ENCODE measurements at places on chromosomes 7 and 10.

GRCh38 chr10:51206500-51206899 lies 132.2 kb downstream of the PRKG1 start:
- no peak for DNase-seq

GRCh38 chr7:64618785-64619456 lies 47.0 kb upstream of the ZNF107 start:
- DNase-seq = no peak

DNA sequence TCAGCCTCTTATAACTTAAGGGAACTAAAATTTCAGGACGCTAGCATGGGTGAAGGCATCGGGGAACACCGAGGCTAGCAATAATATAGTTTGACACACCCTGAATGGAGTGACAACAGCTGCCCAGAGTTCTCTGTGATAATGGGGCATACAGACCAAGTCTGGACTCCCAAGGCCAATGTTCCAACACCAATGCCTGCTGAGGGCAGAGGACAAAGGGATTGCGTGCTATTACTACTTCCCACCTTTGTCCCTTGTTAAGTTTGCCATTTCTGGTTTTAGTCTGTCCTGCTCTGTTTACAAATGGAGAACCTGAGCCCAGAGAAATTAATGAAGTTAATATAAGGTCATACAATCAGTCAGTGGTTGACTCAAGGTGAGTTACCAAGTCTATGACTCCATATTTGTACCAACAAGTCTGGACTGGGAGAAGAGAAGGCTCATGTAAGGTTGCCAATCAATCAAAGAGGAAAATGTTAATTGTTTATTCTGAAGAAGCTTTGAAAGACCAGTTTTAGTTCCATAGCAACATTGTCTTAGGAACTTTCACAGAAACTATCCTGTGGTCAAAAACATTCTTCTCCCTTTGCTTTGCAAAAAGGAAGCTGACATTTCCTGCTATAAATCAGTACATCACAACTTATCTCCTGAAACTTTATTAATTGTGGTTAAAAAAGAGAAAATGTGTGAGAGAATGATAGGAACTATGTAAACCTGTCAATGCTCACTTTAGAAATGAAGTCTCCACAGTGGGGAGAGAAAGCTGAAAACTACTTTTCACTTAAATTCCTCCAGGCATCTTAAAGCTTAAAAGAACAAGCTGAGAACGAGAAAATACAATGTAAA lies 74.5 kb downstream of the CCDC6 start:
- DNase-seq = no peak

- DNase-seq = no peak
These were observed 70.5 kb downstream of the ZNF22 start for GRCh38 chr10:45071043-45071813.

- no peak for DNase-seq
These were observed 648.1 kb upstream of the FOXK1 start for GRCh38 chr7:4033996-4034395.

- DNase-seq = no peak
These were observed 95.1 kb downstream of the NPY start for GRCh38 chr7:24378871-24379616.

DNA sequence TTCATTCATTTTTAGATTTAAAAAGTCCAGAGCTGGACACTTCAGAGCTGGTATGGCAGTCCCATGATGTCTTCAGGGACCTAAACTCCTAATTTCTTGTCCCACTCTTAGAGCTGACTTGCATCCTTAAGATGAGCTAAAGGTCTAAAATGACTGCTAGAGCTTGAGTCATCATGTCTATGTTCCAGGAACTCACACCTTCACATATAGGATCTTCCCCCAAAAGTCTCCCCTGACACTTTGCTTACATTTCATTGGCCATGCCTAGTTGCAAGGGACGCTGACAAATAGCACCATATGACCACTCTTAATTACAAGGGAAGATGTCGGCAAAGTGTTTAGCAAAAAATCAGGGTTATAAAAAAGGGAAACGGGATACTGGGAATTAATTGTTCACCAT lies 10.4 kb upstream of the AOAH start:
- DNase-seq = no peak

DNA sequence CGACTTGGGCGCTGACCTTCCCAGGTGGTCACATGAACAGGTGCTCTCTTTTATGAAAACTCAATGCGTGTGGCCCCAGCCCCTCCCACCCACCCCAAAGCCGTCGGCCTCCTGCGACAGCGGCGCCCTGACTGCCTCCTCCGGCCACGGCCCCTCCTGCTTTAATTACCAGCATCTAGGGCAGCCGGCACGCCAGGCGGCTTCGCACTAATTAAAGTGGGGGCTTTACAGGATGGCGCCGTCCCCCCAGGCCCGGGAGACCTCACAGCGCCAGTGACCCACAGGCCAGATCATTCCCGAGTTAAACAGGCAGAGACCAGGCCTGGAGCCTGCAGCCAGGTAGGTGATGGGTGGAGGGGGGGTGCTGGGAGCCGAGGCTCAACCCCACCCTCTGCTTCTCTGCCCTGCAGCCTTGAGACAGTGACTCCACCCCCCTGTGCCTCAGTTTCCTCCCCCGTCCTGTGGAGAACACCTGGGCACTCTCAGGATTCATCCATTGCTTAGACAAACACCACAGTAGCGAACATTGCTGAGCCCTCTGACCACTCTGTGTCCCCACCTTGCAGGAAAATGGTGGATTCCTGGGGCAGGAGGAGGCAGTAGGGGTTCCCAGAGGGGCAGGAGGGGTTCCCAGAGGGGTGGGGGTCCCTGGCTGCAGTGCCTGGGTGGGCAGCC lies 100.8 kb downstream of the MICALL2 start:
- DNase-seq = no peak

GRCh38 chr7:45174328-45174610 lies 16.7 kb downstream of the RAMP3 start:
- no peak for DNase-seq

- no peak for DNase-seq
These were observed 141.9 kb downstream of the GRM3 start for GRCh38 chr7:86785641-86786040.

DNA sequence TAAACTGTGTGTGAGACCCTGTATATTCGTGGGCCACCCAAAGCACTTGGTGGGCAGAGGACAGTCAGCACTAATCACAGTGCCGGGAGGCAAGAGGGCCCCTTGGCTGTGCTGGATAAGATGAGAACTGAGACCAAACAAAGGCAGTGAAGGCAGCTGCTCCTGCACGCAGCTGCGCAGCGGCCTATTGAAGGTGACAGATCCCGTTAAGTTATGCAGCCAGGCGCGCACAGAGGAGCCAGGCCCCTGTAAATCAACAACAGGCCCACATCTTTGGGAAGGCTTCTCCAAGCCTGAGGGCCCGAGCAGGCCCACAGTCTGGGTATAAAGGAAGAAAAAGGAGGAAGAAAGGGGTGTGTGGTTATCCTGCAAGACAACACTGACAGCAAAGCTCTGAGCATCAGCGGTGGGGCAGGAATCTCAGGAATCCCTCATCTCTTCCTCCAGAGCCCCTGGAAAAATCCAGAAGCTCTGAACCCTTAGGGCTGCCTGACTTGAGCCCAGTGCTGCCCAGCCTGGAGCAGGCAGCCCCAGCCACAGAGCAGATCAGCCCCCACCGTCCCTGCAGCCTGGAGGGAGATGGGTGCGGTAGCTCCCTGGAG lies 154.2 kb downstream of the ARHGAP12 start:
- DNase-seq = no peak

- DNase-seq = no peak
These were observed 9.6 kb downstream of the DUSP5 start for GRCh38 chr10:110507346-110507745.

DNA sequence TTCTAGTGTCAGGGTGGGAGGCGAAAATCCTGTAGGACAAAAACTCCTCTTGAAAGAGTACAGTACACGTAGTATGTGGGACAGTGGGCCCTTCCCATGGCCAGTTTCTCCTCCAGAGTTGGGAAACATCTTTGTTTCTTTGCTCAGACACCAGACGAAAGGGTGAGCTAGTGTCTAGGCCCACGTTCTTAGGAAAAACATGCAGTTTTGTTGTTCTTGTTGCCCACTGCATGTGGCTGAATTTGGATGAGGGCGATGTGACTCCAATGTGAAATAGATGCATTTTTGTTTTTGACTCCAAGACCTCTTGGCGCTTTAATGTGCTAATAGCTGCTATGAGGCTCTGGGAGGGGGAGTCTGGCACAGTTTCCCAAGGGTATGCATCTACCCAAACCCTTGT lies 100.8 kb downstream of the ATXN7L1 start:
- no peak for DNase-seq

DNA sequence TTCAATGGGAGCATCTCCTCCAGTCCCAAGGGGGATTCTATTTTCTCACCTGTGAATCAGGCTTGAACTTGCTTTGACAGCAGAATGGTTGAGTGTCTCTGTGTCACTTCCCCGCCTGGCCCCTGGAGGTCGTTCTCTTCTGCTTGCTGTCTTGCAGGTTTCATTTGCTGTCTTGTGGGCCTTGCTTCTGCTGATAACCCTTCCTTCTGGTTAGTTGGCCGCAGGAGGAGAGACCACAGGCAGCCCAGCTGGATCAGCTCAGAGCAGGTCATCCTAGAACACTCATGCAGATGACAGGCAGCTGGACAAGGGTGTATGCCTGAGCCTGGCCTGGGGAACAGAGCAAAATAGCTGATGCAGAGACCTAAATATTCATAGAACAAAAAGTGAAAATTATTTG lies 344.2 kb upstream of the ADARB2 start:
- DNase-seq = no peak

GRCh38 chr10:73877533-73878160 lies 3.3 kb upstream of the CAMK2G start:
- DNase-seq = no peak

GRCh38 chr7:25726170-25726780 lies 425.7 kb upstream of the NFE2L3 start:
- DNase-seq = no peak

GRCh38 chr10:86644152-86644793 lies 10.1 kb upstream of the OPN4 start:
- DNase-seq = no peak

GRCh38 chr7:44667190-44667589 lies 60.8 kb downstream of the OGDH start:
- no peak for DNase-seq

- DNase-seq = no peak
These were observed 213.0 kb downstream of the BAMBI start for GRCh38 chr10:28890121-28890950.

- no peak for DNase-seq
These were observed 2.2 kb upstream of the MYL10 start for GRCh38 chr7:101631224-101631714.

- DNase-seq = no peak
These were observed 882 bp downstream of the DLX6 start for GRCh38 chr7:97006055-97006815.

- DNase-seq = no peak
These were observed 1219.8 kb downstream of the GATA3 start for GRCh38 chr10:9274206-9274755.

Data from activated naive CD4-positive, alpha-beta T cell treated with anti-CD3 and anti-CD28 coated beads, Interleukin-2, amount 50 U/mL, for 72 hours (primary cell).